ENCODE measurements at places on chromosomes 3 and 15. TPM values are rescaled to one million over a fixed set of nuclear protein-coding genes. Genes with fewer than 3 reads are reported as not detected.

- DNase-seq = no peak
These were observed 96.9 kb upstream of the MYRIP start for GRCh38 chr3:39712413-39713048.

DNA sequence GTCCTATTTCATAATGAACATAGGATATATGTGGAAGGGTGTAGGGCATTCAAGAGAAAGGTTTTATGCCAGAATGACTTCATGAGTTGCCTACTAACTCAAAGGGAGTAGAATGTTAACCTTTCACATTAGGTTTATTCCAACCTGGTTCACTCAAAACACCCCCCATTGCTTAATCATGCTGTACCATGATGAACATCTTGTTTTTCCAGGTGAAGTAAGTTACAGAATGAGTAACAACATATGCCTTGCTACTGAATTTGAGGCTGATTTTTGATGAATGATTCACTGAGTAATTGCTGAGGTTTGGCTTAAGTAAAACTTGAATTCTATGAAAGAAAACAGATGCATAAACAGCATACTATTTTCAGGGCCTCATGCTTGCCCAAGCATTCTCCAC is 5.9 kb upstream of the CLDN16 start:
- DNase-seq = no peak

DNA sequence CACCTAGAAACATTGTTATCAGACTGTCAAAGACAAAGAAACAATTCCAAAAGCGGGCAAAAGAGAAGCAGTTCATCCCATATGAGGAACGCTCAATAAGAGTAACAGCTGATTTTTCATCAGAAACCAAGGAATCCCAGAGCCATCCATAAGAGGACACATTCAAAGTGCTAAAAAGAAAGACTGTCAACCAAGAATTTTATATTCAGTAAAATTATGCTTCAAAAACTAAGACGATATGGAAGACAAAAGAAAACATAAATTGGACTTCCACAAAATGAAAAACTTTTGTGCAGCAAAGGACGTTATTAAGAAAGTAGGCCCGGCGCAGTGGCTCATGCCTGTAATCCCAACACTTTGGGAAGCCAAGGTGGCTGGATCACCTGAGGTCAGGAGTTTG is 4.0 kb downstream of the LEO1 start:
- no peak for DNase-seq

- DNase-seq = no peak
These were observed 71.3 kb downstream of the CMTM8 start for GRCh38 chr3:32309654-32310242.

DNA sequence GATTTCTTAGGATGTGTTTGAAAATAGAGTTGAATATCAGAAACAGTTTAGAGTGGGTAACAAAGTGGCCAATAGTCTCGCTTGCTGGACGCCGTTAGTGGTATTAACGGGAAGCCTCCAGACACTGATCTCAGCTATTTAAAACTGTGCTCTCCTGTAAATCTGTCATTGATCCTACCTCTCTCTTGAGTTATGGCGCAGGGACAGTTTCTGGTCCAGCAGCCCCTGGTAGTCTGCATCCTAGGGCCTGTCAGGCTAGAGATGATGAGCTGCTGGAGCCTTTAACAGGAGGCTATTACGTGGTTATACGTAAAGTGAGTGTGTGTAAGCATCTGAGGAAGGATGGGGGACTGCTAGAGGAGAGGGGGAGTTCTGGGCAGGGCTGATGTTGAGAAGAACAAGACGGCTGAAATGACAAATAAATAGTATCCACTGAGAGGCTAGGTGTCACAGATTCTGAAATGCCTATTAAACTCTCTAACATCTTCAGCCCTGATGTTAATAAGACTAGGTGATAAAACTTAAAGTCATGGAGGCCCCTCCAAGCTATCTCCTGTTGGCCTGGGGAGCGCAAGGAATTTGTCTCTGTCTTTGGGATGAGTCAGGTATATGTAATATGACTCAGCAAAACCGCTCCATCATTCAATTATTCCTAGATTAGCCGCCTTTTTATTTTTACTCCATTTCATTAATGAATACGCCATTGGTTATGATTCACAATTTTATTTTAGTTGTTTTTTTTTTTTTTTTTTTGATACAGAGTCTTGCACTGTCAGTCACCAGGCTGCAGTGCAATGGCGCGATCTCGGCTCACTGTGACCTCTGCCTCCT is 155.7 kb downstream of the GREM1 start:
- DNase-seq = no peak

GRCh38 chr15:75646112-75646943 is 1.4 kb upstream of the SNX33 start:
- DNase-seq = no peak

ASB14 gene
- total RNA-seq = not detected

ANKRD34C gene
- total RNA-seq = not detected

VPS13C gene
- 136 TPM for total RNA-seq

Measured in T-cell (primary cell).